ENCODE measurements at places on chromosomes 12 and 14.

DNA sequence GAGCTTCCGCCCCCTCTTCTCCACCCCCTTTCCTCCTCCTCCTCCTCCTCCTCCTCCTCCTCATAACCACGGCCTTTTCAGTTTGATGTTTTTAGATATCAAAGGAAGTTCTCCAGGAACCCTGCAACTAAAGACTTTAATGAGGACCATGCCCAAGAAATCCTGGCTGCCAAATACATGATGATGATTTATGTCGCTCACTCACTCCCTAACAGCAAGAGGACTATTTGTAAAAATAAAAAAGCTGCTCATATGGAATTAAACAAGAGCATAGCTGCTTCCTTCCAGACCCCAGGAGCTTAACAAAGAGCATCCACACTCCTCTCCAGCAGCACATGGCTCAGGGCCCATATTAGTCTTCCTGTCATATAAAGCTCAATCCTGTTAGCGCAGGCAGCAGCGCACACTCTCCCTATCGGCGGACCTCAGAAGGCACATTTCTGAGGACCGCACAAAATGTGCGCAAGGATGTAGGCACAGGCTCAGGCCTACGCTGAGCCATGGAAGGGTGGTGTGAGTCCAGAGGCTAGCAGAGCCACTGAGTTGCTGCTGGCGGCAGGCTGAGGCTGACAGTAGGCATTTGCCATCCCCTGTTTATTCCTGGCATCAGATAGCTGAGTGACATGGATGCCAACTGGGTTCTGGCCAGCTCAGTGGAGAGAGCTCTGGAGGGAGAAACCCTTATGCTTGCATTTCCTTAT, 232.8 kb downstream of the MSRB3 start:
- peak; percentile 62 for DNase-seq

DNA sequence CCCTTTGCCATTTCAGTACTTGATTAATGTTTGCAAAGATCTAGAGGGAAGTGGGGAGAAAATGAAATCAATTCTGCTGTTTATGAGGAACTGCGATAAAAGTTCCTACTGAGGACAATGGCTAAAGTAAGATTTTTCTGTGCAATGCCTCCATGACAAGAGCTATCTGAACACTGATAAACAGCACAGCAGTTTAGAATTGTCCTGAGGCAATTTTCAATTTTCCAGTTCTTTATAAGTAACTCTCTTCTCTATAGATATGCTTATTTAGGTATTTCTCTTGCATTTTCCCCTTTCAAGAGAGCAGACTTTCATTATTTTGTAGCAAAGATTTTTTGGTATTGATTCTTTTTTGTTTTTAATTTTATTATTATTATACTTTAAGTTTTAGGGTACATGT, 34.6 kb upstream of the TMTC2 start:
- DNase-seq: no peak

GRCh38 chr14:94646066-94646465, 33.9 kb downstream of the SERPINA3 start:
- DNase-seq: no peak

- DNase-seq: no peak
Observed at GRCh38 chr14:79306546-79306945, 904.8 kb downstream of the DIO2 start.

DNA sequence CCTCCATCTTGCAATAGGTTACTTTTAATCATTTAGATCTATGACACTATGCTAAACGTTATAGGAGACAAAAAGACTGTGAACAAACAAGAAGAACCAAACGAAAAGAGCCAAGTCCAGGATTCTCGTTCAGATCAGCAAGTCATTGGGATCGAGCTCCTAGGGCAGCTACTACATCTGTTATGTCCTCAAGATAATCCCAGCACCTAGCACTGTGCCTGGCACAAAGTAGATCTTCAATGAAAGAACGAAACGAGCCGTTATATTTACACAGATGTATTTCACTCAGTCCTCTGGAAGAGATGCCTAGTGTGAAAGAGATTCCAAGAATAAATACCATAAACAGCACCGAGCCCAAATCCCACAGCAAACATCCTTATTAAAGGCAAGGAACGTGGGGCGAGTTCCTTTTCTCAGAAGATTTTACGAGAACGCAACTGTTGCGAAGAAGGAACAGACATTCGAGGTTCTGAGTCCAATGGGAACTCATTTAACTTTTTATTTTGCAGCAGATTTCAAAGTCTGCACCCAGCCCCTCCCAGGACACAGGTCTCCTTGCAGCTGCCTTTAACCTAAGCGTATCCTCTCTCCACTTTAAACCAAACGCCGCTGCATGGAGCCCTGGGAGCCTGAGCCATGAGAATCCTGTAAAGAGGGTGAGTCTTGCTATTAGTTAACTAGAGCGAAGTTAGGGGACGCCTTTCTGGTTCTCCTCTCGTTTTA, 544 bp upstream of the TDP1 start:
- DNase-seq: peak; percentile 36

GRCh38 chr12:50221228-50222008, 54.2 kb upstream of the CERS5 start:
- no peak for DNase-seq
